ENCODE measurements at places on chromosomes 4 and X. TPM values are rescaled to one million over a fixed set of nuclear protein-coding genes. Genes with fewer than 3 reads are reported as not detected.

GRCh38 chr4:149881744-149882143 is 66.1 kb upstream of the IQCM start:
- no peak for DNase-seq

Gene NPY5R
- total RNA-seq, result 0.41 TPM

Gene TENM3
- total RNA-seq, result 62.0 TPM

GRCh38 chrX:86806786-86807185 is 658.5 kb downstream of the DACH2 start:
- DNase-seq, result peak; percentile 4

Gene EVC
- total RNA-seq, result 37.2 TPM

- no peak for DNase-seq
Observed at GRCh38 chr4:53309321-53310040, 56.4 kb downstream of the SCFD2 start.

DNA sequence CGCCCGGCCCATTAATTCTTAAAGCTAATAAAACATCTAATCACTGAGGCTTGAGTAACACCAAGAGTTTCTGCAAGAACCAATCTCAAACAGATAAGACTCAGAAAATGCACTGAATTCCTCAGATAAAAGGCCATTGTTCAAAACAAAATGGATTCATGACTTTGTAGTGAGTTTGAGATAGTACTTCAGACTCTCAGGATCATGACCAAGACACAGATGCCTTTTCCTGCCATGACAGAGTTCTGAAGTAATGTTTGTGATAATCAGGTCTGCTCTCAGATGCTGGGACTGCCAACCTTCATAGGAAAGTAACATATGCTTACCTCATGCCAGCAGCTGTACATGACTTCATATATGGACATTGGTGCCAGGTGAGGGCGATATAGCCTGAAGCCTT is 54.6 kb downstream of the NIPAL1 start:
- no peak for DNase-seq

DNA sequence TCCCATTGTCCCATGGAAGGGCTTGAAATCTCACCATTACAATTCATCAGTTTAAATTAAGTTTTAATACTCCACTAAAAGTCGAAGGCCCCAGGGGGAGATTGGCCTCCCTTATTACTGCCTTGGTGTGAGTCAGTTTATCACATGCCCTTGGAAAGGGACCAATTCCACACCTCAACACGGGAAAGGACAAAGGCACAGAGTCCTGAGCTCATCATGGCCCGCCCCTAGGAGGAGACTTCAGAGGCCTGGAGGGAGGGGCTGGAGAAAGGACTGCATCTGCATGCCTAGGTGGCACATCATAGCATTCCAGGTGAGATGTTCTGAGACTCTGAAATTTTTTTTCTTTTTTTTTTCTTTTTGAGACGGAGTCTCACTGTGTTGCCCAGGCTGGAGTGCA is 2.8 kb upstream of the SEL1L3 start:
- no peak for DNase-seq

DNA sequence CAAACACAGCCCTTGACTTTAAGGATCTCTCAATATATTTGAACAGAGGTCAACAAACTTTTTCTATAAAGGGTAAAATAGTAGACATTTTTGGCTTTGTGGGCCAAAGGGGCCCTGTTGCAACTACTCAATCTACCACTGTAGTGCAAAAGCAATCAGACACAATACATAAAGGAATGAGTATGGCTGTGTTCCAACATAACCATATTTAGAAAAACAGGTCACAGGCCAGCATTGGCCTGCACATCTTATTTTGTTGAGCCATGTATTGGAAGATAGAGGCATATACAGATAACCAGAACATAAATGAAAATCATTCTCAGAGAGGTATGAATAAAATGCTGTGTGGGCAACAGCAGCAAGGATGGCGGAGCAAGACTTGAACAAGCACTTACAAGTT is 49.8 kb downstream of the MID1 start:
- no peak for DNase-seq

GRCh38 chrX:155070663-155070974 is 317 bp downstream of the CMC4 start:
- no peak for DNase-seq

Gene GLRB
- 2.8 TPM for total RNA-seq

- peak; percentile 95 for DNase-seq
Observed at GRCh38 chrX:40471965-40472648, 108.7 kb upstream of the ATP6AP2 start.

Gene FGG
- total RNA-seq, result not detected

DNA sequence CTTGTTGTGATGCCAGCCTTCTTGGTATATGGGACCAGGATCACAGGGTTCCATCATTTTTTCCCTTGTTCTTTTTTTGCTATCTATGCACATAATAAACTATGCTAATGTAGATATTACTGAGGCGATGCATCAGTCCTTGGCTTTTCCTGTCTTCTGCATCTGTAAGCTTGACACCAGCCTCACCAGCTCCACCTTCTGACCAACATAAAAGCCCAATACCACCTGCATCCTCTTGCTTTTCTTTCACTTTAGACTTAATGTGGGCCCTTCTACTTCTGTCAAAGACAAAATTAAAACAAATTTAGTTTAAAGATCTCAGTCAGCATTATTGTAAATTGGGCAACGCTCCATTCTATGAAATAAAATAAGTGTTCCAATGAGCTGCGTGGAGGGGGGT is 1718.8 kb upstream of the PCDH10 start:
- no peak for DNase-seq

- peak; percentile 0 for DNase-seq
Observed at GRCh38 chrX:25597551-25597950, 540.6 kb upstream of the MAGEB18 start.

Gene SH3RF1
- total RNA-seq, result 21.8 TPM

DNA sequence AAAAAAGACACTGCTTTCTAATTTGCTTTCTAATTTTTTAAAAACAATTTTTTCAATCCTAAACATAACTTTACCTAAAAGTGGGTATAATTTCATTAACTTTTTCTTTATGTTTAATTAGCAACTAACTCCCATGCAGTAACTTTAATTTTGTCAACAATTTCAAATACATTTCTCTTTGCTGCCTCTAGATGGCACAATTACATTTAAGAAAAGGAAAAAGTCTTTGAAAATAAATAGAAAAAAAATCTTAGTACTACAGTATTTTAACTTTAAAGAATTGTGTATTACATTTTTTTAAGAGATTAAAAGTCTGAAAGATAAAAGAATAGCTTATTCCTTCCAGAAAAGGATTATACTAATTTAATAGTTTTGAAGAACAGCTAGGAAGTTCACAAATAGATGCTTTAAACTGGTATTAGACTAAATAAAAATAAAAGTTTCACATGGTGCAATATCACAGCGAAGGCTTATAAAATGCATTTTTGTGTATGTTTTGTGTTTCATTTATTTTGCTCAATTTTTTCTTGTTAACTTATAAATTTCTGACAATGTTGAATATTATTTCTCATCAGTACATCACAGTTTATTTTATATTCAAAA is 105.1 kb downstream of the ADGRA3 start:
- DNase-seq, result peak; percentile 51

DNA sequence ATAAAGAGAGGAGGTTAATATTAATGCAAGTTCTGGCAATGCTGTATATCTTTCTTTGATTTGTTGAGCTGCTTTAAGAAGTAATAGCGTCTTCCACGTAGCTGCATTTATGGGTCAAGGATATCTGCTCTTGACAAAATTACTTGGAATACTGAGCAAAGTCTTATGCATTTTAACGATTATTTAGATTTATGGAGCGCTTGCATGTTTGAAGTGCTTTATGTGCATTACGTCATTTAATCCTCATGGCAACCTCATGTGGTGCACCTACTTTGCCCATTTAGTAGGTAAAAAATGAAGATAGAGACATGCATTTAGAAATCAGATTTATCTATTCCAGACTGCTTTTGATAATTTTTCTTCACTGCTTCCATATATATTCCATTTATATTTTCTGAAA is 46.0 kb downstream of the DTHD1 start:
- DNase-seq, result no peak

- peak; percentile 86 for DNase-seq
Observed at GRCh38 chr4:3106339-3107186, 32.1 kb downstream of the HTT start.

DNA sequence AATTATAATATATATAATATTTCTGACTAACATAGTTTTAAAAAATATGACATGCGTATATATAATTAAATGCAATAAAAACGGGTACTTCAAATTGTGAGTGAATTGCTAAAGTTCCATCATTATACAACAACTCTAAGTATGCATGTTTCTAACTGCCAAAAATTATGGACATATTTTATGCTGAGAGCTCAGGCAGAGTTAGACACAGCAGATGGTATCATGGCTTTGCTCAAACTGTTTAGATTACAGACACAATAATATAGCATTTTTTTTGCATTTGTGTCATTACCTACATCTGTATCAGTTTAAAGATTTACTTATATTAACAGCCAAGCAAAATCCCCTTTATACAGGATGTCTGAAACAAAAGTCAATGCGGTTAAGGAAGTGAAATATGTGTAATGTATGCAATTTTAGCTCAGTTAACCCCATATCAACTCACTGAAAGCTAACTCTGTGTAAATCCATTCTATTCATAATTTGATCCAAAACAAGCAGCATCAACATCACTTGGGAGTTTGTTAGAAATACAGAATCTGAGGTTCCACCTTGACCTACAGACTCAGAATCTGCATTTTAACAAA is 119.1 kb upstream of the CNKSR2 start:
- DNase-seq, result no peak

- DNase-seq, result no peak
Observed at GRCh38 chr4:145697332-145697731, 17.4 kb downstream of the C4orf51 start.

GRCh38 chrX:119093991-119094735 is 21.4 kb downstream of the CT47C1 start:
- no peak for DNase-seq

Gene PRRG1
- total RNA-seq, result 16.0 TPM

DNA sequence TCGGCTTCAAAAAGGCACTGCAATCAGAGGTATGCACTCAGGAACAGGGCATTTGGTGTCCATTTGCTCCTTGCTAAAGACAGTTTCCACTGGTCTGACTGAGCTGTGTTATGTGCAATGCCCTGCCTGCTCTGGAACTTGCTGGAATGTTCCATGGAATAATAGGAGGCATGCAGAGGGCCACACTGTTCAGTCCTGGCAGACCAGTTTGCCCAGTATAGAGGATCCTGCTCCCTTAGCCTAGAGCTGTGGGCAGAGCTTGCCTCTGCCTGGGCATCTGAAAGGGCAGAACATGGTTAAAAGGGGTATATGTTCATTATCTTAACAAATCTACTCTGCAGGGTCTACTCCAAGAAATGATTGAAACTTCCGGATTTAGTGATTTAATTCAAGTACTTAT is 27.8 kb upstream of the CD99L2 start:
- no peak for DNase-seq

DNA sequence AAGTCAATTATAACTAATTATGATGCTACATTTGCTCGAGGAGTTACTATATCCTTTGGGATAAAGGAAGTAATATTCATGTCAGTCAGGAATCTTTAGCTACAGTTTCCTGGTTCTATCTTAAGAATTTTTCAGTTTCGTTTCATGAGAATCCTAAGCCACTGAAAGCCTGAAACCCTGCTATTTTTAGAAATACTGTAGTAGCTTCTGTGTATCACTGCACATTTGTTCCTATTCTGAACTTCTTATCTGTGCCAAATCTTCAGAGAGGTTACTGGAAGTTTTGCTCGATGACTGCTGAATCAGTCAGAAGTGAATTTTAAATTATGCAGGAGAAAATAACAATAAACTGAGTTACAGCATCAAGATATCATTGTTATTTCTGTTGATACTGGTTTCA is 249.2 kb downstream of the TENM3 start:
- DNase-seq, result peak; percentile 50

- peak; percentile 36 for DNase-seq
Observed at GRCh38 chrX:129593137-129593536, 53.1 kb downstream of the OCRL start.

Gene GABRA4
- total RNA-seq, result 0.21 TPM

DNA sequence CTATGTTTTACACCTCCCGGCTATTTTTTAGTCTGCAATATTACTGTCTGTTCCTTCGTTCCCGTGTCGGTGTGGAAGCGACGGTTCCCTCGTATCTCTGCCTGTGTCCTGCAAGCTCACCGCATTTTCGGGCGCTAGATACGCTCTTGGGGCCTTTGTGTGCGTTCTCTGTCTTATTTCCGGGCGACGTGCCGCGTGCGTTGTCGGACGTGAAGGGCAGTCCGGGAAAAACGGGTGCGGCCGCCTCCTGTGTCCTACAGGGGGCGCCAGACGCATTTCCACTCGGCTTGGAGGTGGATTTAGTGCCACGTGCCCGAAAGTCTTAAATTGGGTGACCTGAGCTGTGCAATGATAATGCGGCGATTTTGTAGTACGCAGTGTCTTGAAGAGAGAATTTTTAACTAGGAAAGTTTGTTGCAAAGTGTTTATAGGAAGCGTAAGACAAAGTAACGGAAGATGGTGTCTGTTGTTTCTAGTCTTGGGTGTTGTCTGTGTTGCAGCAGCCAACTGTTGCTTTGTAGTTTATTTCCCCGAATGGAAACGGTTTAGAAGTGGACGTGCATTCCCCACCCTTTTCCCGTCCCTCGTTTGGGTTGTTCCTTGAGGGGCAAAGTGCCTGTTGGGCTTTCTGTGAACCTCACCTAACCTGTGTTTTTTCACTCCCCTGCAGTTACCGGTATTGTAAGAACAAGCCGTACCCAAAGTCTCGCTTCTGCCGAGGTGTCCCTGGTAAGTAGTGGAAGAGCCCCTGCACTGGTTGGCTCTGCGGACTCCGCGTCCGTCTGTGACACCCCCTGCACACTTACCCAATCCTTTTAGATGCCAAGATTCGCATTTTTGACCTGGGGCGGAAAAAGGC is 720 bp downstream of the RPL10 start:
- peak; percentile 93 for DNase-seq

DNA sequence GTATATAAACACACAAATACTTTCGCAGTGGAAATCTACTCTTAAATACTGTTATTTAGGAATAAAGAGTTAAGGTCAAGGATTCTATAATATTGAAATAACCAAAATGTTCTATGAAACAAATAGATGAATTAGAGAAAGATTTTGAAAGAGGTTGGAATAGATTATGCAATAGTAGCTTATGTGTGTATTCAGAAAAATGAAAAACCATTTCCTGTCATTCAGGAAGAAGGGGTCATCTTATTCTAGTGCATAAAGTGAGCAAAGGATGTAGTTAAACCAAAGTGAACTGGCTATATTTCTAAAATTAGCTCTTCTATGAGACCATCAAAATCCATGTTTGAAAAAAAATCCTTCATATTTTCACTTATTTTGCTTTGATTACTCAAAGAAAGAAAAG is 30.0 kb upstream of the MYOZ2 start:
- DNase-seq, result no peak

GRCh38 chr4:75101906-75102786 is 169.2 kb downstream of the PARM1 start:
- DNase-seq, result no peak

Gene SORBS2
- total RNA-seq, result 49.2 TPM

DNA sequence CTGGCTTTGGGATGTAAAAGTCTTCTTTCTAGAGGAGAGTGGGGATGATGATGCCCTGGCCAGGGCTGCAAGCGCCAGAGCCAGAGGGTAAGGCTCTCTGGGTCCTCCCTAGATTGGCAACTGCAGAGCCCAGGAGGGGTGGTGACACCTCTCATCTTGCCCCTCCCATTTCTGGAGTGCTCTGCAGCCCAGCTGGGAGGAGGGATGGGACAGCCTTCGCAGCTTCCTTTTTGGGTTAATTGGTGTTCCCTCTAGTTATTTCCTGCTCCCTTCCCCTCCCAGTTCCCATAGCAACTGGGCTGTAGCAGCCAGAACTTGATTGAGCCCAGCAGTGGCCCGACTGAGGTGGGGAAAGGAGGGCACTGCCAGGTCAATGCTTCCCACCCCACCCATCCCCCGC is 19.2 kb downstream of the NALF2 start:
- DNase-seq, result no peak

All from tongue (tissue), 3 donors.